ENCODE measurements at places on chromosomes 12 and 14. TPM values are rescaled to one million over a fixed set of nuclear protein-coding genes. Genes with fewer than 3 reads are reported as not detected.

The NINJ2 gene
- total RNA-seq: 1.1 TPM

The RNASE7 gene
- total RNA-seq: not detected

The PPP1R36 gene
- total RNA-seq: not detected

The CDH24 gene
- total RNA-seq: 3.3 TPM

The KLRG1 gene
- total RNA-seq: 8.4 TPM

GRCh38 chr12:6817098-6817497, 4.5 kb upstream of the GPR162 start:
- H3K27ac ChIP-seq: no peak overlapping the region
- peaks cover 65% of the 10 kb centered on the region for H3K36me3 ChIP-seq
- DNase-seq: no peak
- H3K4me3 ChIP-seq: no peak overlapping the region
- peaks cover 20% of the 10 kb centered on the region for H3K4me1 ChIP-seq
- peaks cover 4% of the 10 kb centered on the region for H3K27me3 ChIP-seq

GRCh38 chr12:112468046-112468445, 49.3 kb downstream of the PTPN11 start:
- no peak for DNase-seq
- no peak overlapping the region for H3K27ac ChIP-seq
- H3K27me3 ChIP-seq: no peaks in the 10 kb centered on the region
- peaks cover 33% of the 10 kb centered on the region for H3K36me3 ChIP-seq
- no peak overlapping the region for H3K4me3 ChIP-seq
